Left lung (tissue), 14 donors: ENCODE measurements at places on chromosomes 6 and 20. TPM values are rescaled to one million over a fixed set of nuclear protein-coding genes. Genes with fewer than 3 reads are reported as not detected.

- no peak for DNase-seq
These were observed 165.2 kb upstream of the TOP1 start for GRCh38 chr20:40863355-40863919.

- no peak for DNase-seq
These were observed 43.1 kb upstream of the MDFI start for GRCh38 chr6:41595166-41595565.

SSTR4 gene
- total RNA-seq, result not detected

DNA sequence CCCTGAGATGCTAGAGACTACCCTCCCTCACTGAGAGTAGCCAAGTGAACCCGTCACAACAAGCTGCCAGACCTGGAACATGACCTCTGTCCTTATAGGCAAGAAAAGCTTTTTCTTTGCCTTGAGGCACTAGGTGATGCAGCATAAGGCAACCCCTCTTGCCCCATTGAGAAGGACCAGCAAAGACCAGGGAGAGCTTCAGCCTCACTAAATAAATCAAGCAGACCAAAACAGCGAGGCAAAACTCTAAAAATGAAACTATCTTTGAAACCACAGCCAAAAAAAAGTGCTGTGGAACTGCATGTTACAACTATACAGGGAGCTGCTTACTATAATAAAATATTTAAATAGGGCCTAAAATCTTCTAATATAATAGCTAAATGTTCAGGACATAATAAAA, 62.6 kb upstream of the FAM83B start:
- DNase-seq, result peak; percentile 7
